Cardiac ventricle fibroblast (primary cell): ENCODE measurements at places on chromosomes 13 and 19. TPM values are rescaled to one million over a fixed set of nuclear protein-coding genes. Genes with fewer than 3 reads are reported as not detected.

IZUMO2 gene
- not detected in 2 replicates for total RNA-seq

ZNF524 gene
- 17.9 and 21.6 TPM in 2 replicates for total RNA-seq

MADCAM1 gene
- total RNA-seq: 0.10 TPM in 1 of 2 replicates, not detected in the other

ATP7B gene
- 2.3 and 2.5 TPM in 2 replicates for total RNA-seq

PTGIR gene
- 5.9 and 8.2 TPM in 2 replicates for total RNA-seq

HSD17B14 gene
- 3.0 TPM in 1 of 2 replicates, not detected in the other for total RNA-seq

SHISA2 gene
- 0.06 TPM in 1 of 2 replicates, not detected in the other for total RNA-seq

BEST2 gene
- total RNA-seq: not detected in 2 replicates

MED4 gene
- total RNA-seq: 27.8 and 28.2 TPM in 2 replicates

ASF1B gene
- 3.7 and 6.3 TPM in 2 replicates for total RNA-seq

ITGBL1 gene
- 22.6 and 23.1 TPM in 2 replicates for total RNA-seq

B3GNT3 gene
- not detected in 2 replicates for total RNA-seq

FCER2 gene
- total RNA-seq: not detected in 2 replicates

FPR1 gene
- 0.44 TPM in 1 of 2 replicates, not detected in the other for total RNA-seq

TIMM44 gene
- 38.7 and 41.6 TPM in 2 replicates for total RNA-seq

KATNAL1 gene
- 7.2 and 16.1 TPM in 2 replicates for total RNA-seq

NFIX gene
- total RNA-seq: 122 and 124 TPM in 2 replicates

SIGLEC12 gene
- total RNA-seq: not detected in 2 replicates

CEACAM21 gene
- total RNA-seq: not detected in 2 replicates

MRPL34 gene
- total RNA-seq: 98.2 and 107 TPM in 2 replicates

CPT1C gene
- total RNA-seq: 3.7 and 11.4 TPM in 2 replicates

EBI3 gene
- total RNA-seq: not detected in 2 replicates

KIR3DL2 gene
- not detected in 2 replicates for total RNA-seq

PCP2 gene
- total RNA-seq: not detected in 2 replicates

CPB2 gene
- total RNA-seq: not detected in 2 replicates

PRRG2 gene
- 0.29 and 3.6 TPM in 2 replicates for total RNA-seq

KLK2 gene
- total RNA-seq: not detected in 2 replicates

TTC9B gene
- not detected in 2 replicates for total RNA-seq

OLFM4 gene
- not detected in 2 replicates for total RNA-seq

PALM gene
- 46.4 and 55.6 TPM in 2 replicates for total RNA-seq

FGF21 gene
- not detected in 2 replicates for total RNA-seq

THSD8 gene
- total RNA-seq: not detected in 2 replicates

ZNF229 gene
- total RNA-seq: 8.4 and 11.9 TPM in 2 replicates

IFNL1 gene
- not detected in 2 replicates for total RNA-seq
